ENCODE measurements at places on chromosomes 16 and 17.

- DNase-seq = no peak
These were observed 277.5 kb upstream of the DYNLRB2 start for GRCh38 chr16:80263181-80263823.

DNA sequence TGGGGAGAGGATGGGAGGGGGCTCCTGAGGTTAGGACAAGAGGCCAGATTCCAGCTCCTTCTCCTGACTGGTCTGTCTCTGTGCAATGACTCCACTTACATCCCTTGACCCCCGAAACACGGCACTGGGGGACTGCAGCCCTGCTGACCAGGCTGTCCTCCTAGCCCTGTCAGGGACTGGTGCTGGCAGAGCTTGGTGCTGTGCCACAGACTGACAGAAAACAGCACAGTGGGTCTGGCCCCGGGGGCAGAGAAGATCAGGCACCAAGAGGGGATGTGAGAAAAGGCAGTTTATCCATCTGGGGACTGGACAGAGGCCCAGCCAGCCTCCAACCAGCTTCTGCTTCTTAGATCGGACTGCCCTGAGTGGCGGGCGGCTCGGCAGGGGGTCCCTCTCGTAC lies 19.4 kb downstream of the SLC38A7 start:
- DNase-seq = no peak

DNA sequence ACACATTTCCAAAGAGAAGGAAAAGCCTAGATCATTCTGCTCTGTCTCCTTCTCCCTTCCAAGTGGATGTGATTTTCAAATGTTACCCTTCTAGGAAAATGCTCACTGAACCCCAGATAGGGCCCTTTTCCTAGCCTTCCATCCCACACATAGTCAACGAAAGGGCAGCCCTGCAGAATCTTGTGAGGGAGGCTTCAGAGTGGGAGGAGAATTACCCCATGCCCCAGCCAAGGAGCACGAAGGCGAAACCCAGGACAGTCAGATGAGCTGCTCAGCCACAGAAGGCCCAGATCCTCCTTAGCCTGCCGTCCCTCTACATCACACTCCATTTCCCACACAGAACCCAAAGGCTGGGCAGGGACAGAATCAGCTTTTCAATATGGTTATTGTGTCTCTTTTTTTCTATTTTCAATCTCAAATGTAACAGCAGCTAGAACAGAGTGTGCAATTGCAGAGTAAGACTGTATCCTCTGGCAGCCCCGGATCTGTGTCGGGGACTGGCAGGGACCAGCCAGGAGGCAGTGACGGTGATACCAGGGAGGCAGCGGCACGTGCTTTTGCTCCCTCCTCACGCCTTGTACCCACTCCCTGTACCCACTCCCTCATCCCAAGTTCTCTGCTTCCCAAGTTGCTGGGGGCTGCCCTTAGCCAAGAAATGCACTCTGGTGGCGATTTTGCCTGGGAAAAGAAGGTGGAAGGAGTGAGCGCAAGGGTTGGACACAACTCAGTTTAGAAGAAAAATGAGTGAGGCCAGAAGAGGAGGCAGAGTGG lies 3.7 kb upstream of the SDK2 start:
- DNase-seq = no peak

- DNase-seq = no peak
These were observed 41.8 kb upstream of the ARL4D start for GRCh38 chr17:43356999-43357398.

DNA sequence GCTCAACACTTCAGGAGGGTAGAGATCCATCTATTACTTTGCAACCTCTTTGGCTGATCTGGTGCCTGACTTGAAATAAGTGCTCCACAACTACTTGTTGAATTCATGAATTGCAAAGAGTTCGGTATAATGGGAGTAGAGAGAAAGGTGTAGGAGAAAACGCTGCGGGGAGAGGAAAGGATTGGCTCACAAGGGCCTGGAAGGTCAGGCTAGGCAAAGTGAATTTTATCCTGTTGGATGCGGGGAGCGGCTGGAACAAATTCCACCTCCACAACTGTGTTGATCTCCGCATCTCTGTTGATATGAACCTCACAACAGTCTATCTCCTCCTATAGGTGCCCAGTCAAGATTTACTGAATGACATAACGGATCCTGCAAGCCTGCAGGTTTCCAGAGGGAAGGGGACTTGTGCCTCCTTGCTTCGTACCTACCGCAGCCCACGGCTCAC lies 684 bp downstream of the SLX4 start:
- no peak for DNase-seq

GRCh38 chr16:31149894-31150890 lies at the start of gene PRSS36:
Gene PRSS36, minus strand, starts transcription at chr16:31150066. Its CDS starts 31 bp downstream, at chr16:31150035.
- no peak for DNase-seq

DNA sequence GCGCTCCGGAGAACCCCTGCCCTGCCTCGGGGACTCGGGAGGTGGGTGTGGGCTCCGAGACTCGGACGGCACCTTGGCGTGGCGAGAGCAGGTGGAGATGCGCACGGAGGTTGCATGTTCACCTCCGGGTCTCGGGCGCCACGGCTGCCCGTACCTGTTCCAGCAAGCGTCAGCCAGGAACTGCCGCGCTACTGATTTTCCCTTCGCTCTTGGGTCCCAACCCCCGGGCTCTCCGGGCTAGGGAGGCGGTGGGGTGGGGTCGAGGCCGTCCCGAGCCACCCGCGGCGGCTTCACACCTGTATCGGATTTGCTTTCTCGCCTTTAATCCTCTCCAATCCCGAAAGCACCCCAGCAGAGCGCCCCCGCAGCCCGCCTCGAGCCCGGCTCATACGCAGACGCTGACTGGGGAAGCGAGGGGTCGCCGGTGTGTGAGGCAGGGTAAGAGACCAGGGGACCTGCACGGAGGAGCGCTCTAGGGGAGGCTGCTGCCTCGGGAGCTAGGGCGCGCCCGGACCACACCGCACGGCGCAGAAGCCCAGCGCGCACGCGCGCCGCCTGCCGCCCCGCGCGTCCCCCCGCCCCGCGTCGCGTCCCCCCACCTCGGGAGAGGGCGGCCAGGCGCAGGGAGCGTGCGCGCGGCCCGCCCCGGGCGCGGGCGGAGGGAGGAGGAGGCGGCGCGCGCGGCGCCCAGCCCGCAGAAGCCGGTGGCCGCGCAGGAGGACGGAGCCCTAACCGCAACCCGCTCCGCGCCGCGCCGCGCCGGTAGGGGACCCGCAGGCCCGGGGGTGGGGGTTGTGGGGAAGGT lies at the start of gene DUSP14:
Gene DUSP14, plus strand, starts transcription at position 695 of the 805 bp plus-strand sequence. CDS start 22,382 bp downstream, outside the sequence.
- DNase-seq = no peak

- DNase-seq = no peak
These were observed 4.3 kb downstream of the KATNB1 start for GRCh38 chr16:57739756-57740422.

GRCh38 chr17:62778990-62779681 lies 29.0 kb downstream of the MARCHF10 start:
- no peak for DNase-seq

GRCh38 chr16:2987833-2988232 lies 7.6 kb upstream of the PKMYT1 start:
- no peak for DNase-seq

GRCh38 chr16:51390877-51391276 lies 239.8 kb upstream of the SALL1 start:
- no peak for DNase-seq

GRCh38 chr16:81940781-81941560 lies 70.3 kb downstream of the SDR42E1 start:
- no peak for DNase-seq

- no peak for DNase-seq
These were observed 69.8 kb downstream of the RMI2 start for GRCh38 chr16:11414815-11415775.
